Kidney epithelial cell (primary cell): ENCODE measurements at places on chromosomes 2 and 18. TPM values are rescaled to one million over a fixed set of nuclear protein-coding genes. Genes with fewer than 3 reads are reported as not detected.

ACADL gene
- 1.1 and 1.5 TPM in 2 replicates for total RNA-seq

PFN4 gene
- total RNA-seq = 1.9 and 3.4 TPM in 2 replicates

MDH1B gene
- total RNA-seq = 1.8 and 2.7 TPM in 2 replicates

SFXN5 gene
- total RNA-seq = 7.6 and 13.0 TPM in 2 replicates

PPP1R1C gene
- 2.1 and 4.9 TPM in 2 replicates for total RNA-seq

KIF5C gene
- total RNA-seq = 7.0 and 8.7 TPM in 2 replicates

DSC1 gene
- not detected in 2 replicates for total RNA-seq

TMEM150A gene
- 19.1 and 24.4 TPM in 2 replicates for total RNA-seq

STON1 gene
- total RNA-seq = 0.88 and 2.9 TPM in 2 replicates

PRSS56 gene
- not detected in 2 replicates for total RNA-seq

DNA sequence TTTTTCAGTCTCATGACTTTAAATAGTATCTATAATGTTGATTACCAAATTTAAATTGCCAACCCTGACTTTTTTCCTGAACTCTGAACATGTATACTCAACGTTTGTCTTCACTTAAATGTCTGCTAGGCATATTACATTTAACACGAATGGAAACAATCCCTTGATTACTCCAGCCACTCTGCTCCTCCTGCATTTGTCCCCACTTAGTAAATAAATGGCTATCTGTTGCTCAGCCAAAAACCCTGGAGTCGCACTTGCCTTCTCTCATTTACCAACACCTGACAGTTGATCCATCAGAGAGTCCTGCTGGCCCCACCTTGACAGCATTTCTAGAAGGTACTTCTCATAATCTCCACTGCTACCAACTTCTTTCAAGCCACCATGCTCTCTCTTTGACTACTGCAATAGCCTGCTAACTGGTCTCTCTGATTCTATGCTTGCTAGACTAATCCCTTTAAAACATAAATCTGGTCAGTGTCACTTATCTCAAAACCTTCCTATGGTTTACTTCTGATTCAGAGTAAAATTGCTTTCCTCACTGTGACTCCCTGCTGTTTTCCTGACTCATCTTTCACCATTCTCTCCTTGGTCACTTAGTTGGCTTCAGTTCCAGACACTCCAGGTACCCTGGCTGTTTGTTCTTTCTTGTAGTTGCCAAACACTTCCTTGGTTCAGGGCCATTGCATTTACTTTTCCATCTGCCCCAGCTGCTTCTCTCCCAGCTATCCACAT is 31.9 kb downstream of the SPAG16 start:
- DNase-seq = no peak

GRCh38 chr2:12701786-12702167 is 15.0 kb upstream of the TRIB2 start:
- DNase-seq = no peak

- no peak for DNase-seq
Measured at GRCh38 chr2:70607121-70607561, 53.5 kb upstream of the TGFA start.

DNA sequence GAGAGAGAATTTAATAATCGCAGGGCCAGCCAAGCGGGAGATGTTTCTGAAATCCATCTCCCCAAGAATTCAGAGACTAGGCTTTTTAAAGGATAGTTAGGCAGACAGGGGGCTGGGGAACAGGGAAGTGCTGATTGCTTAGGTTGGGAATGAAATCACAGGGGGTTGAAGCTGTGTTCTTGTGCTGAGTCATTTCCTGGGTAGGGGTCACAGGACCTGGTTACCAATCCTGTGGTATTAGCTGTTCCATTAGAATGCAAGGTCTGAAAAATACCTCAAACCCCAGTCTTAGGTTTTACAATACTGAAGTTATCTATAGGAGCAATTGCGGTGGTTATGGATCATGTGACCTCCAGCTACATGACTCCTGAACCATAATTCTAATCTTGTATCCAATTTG is 4.6 kb downstream of the SP140 start:
- DNase-seq = peak; percentile 88

DNA sequence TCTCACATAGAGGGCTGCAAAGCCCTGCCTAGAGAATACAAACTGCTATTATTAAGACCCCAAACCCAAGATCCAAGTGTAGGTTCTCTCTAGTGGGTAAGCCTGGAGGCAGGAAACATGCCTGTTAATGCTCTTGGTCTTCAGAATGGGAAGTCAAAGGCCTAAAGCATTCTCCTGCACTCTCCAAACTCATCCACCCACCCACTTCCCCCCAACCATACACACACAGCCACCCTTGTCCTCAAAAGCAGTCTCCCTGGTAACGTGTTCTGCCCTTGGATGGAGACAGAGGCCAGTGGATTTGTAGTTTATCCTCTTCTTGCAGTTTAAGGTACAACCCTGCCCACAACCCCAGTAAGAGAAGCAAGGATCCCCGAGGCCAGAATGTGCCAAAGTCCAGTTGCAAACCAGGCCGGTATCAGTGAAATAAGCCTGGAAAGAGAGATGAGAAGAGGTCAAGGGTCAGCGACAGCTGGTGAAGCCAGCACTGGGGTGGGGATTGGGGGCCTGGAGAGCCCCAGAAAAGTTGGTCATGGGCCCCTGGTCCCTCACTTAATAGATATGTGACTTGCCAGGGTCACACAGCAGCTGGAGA is 23.0 kb downstream of the TMEM247 start:
- DNase-seq = no peak

GRCh38 chr18:36895606-36896005 is 66.7 kb downstream of the KIAA1328 start:
- DNase-seq = no peak

DNA sequence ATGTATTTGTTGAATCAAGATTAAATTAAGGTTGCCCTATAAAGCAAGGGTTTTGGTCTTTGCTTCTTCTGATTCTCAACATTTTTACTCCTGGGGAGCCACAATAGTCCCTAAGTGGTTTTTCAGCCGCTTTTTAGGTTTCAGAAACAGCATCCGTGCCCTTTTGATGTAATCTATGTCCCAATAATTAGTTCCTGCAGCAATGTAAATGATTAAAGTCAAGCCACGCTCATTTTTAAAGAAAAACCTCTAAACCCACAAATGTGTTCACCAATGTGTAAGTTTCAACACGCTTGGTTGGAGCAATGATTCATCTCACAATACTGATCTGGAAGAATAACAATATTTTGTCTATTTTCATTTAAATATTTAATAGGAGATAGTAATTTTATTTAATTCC is 5.6 kb downstream of the ARL4C start:
- DNase-seq = no peak

DNA sequence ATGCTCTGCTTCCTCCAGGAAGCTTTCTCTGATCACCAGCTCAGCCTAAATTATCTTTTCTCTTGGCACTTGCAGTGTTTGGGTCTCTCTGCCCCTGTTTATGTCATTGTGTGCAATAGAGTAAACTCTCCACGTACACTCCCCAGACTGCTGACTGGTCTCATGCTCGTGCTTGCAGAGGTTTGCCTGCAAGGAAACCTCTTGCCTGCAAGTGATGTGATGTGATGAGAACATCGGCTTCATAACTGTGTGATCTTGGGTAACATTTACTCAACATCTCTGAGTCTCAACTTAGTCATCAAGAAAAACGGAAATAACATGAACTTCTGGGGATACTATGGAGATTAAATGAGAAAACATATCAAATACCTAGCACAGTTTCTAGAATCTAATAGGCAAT is 92.3 kb downstream of the BIN1 start:
- DNase-seq = no peak

DNA sequence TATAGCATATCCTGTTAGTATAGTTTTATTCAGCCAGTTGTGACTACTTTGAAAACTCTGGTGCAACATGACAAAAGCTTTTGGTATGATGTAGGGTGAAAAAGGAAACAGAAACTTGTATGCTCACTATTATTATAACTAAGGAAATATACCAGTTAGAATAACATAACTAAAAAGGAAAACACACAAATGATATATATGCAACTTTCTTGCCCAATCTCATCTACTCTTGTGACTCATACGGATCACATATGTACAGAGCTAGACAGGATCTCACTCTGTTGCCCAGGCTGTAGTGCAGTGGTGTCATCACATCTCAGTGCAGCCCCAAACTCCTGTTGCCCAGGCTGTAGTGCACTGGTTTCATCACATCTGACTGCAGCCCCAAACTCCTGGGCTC is 12.4 kb upstream of the TLK1 start:
- DNase-seq = no peak

- DNase-seq = no peak
Measured at GRCh38 chr2:3211256-3212060, 166.2 kb downstream of the EIPR1 start.

DNA sequence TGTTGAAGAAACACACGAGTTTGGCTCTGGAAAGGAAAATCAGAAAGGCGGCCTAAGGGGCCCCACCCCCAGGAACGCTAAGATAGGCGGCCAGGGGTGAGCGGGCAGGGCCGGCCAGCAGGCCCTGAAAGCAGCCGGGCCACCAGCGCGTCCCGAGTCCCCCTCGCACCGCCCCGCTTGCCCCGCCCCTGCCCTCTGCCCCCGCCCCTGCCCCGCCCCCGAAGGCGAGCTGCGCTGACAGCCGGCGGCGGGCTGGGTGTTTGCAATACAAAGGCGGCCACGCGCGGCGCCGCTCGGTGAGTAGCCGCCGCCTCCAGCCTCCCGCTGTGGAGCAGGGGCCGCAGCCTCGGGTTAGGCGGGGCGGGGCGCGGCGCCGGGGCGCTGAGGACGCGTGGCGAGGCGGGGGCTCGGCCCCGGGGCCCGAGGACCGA is at the start of gene LPIN1:
Gene LPIN1, plus strand, starts transcription at position 257 of the 431 bp plus-strand sequence. CDS start 18,910 bp downstream, outside the sequence.
- no peak for DNase-seq

- no peak for DNase-seq
Measured at GRCh38 chr2:200258081-200258480, 48.4 kb upstream of the SPATS2L start.

- DNase-seq = no peak
Measured at GRCh38 chr18:76461692-76462325, 33.2 kb downstream of the ZNF516 start.

GRCh38 chr18:65352186-65352585 is 398.6 kb upstream of the CDH7 start:
- DNase-seq = no peak

DNA sequence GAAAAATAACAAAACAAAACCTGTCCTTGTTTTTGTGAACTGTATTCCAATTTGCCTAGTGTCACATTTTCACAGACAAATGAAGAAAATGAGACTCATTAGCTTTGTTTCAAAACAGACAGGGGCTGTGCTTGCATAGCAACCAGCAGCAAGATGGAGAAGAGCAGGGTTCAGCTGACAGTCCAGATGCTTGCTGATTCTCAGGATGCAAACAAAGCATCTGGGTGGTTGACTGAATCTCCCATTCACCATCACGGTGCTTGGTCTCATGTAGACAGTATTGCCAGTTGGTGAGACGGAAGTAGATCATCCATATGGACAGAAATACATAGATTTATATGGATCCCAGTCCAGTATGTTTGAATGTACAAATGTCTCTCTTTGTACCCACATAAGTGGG is 326.8 kb downstream of the CCDC85A start:
- DNase-seq = no peak

- no peak for DNase-seq
Measured at GRCh38 chr18:63142594-63143225, 176.9 kb downstream of the BCL2 start.

DNA sequence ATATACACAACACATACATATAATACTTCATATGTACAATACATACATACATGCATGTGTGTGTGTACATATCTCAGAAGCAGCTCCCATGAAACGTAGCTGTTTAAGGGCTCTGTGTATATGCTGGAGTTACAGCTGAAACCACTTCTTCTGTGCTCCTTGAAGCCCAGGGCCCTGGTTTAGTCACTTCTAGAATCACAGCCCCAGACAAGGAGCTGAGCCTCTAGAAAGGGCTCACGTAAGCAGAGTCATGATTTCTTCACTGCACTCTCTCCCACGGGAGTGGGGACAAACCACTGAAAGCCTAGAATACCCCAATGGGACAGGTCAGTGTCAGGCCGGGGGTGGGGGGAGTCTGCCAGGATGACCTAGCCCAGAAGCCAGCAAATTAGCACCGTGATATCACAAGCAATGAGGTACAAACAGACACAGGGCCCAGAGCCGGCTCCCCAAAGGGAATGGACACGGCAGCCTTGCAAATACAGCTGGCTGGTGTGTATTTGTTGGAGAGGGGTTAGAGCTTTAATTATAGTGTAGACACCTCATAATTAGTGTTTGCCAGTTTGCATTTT is 90.3 kb downstream of the C1QL2 start:
- no peak for DNase-seq

DNA sequence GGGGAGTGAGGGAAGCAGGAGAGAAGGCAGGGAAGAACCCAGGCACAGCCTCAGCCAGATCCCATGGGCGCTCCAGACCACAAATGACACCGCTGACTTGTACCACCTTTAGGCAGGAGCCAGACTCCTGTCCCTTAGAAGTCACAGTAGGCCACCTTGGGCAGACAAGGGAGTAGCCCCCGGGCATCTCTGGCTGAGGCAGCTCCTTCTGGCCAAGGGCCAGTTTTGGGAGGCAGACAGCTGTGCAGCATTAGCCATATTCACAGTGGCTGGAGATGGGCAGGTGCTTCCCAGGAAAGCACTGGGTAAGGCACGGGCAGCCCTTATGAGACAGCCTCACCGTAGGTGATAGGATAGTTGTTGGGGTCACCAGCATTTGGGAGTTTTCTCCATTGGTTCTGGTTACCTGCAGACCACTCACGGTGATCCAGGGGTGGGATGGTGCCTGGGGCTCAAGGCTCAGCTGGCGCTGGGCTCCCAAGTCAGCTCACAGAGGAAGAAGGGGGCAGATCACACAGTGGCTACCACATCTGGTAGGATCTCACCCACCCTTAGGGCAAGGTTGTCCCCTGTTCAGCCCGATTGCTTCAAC is 2.1 kb downstream of the ASTL start:
- no peak for DNase-seq

GRCh38 chr18:13279181-13280069 is 60.9 kb downstream of the LDLRAD4 start:
- DNase-seq = no peak

GRCh38 chr2:118577202-118577601 is 270.2 kb downstream of the EN1 start:
- DNase-seq = no peak

DNA sequence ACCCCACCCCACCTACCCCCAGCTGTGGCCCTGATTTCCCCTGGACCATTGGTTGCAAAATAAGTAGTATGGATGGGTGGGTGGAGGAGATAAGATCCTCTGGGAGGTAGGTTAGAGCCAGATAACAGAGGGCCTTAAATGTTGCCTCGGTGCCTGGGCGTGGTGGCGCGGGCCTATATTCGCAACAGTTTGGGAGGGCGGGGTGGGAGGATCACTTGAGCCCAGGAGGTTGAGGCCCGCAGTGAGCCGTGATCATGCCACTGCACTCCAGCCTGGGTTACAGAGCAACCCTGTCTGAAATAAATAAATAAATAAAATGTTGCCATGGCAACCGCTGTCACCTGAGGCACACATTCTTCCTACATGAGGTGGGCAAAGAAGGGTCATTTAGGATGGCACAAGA is 103.3 kb upstream of the GATA6 start:
- no peak for DNase-seq
